ENCODE measurements at places on chromosomes 7 and 10. TPM values are rescaled to one million over a fixed set of nuclear protein-coding genes. Genes with fewer than 3 reads are reported as not detected.

- no peak for DNase-seq
These were observed 161.9 kb downstream of the KIAA1217 start for GRCh38 chr10:24370877-24371276.

- no peak for DNase-seq
These were observed 20.3 kb upstream of the PFKP start for GRCh38 chr10:3046981-3047547.

The PDK4 gene
- total RNA-seq = 1.7 TPM

DNA sequence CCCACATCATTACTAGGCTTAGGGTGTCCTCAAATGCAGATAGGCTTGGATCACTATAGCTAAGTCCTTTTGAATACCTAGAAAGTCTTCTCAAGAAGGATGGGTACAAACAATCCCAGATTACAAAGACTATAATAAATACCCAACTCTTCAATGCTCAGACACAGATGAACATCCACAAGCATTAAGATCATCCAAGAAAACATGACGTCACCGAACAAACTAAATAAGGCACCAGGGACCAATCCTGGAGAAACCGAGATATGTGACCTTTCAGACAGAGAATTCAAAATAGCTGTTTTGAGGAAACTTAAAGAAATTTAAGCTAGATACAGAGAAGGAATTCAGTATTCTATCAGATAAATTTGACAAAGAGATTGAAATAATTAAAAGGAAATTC is 108.0 kb upstream of the PLPP4 start:
- no peak for DNase-seq

DNA sequence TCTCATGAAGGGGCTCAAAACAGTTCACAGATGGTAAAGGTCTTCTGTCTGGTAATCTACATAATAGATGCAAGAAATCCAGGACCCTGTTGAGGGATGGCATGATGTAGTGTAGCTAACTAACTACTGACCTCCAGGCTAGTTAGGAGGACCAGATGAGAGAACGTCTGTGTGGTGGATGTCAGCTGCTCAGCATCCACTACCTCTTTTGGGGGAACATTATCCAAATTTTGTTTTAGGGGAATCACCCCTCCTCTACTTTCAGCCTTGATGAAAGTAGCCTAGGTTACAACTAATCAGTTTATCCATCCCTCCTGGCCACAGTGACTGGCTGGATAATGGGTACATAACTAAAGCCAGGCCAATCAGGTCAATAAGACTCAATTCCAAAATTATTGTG is 246.0 kb downstream of the RNLS start:
- no peak for DNase-seq

GRCh38 chr7:132116369-132116768 is 459.9 kb downstream of the PLXNA4 start:
- no peak for DNase-seq

- no peak for DNase-seq
These were observed 288.2 kb downstream of the POU6F2 start for GRCh38 chr7:39265641-39266591.

The UBN2 gene
- total RNA-seq = 31.5 TPM

The DCLRE1C gene
- 24.0 TPM for total RNA-seq

The GSAP gene
- 23.7 TPM for total RNA-seq

GRCh38 chr10:119702583-119702982 is 23.3 kb upstream of the INPP5F start:
- no peak for DNase-seq

DNA sequence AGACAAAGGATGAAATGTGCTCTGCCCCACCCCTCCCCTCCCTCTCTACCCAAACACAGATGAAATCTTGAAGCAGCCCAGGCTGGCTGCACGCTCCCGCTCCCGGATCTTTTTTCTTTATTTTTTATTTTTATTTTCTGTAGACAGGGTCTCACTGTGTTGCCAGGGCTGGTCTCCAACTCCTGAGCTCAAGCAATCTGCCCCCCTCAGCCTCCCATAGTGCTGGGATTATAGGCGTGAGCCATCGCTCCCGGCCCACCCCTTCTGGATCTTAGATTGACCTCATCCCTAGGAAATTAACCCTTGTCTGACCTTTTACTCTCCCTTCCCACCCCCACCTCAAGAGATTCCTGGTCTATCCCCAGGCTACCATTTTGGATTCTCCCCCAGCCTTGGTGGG is 14.3 kb downstream of the TACR2 start:
- no peak for DNase-seq

DNA sequence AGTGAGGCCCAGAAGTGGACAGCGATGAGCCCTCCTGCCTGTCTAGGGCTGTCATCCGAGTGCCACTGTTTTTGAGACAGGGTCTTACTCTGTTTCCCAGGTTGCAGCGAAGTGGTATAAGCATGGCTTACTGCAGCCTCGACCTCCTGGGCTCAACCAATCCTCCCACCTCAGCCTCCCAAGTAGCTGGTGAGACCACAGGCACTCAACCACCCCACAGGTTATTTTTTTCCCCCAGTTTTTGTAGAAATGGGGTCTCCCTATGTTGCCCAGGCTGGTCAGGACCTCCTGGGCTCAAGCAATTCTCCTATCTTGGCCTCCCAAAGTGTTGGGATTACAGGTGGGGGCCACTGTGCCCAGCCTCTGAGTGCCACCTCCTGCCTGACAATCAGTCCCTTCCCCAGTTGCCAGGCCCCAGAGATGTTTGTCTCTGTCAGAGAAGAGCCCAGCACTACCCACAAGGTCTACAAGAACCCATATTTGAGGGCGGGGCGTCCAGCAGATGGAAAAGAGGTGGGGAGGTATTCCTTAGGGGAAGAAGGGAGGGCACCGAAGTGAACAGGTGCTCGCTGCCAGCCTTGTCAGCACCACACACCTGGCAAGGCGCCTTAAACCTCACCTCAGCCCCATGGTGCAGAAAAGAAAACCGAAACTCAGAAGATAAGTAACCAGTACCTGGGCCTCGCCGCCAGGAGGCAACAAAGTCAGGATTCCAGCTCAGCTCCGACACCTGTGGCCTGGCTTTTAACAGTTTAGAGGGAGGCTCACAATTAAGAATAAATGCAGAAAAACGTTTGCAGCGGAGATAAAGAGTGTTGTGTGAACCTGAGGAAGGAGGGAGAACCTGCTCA is 77.4 kb upstream of the ANLN start:
- no peak for DNase-seq

The MUC3A gene
- not detected for total RNA-seq

GRCh38 chr7:28830846-28831245 is 127.3 kb downstream of the TRIL start:
- no peak for DNase-seq

DNA sequence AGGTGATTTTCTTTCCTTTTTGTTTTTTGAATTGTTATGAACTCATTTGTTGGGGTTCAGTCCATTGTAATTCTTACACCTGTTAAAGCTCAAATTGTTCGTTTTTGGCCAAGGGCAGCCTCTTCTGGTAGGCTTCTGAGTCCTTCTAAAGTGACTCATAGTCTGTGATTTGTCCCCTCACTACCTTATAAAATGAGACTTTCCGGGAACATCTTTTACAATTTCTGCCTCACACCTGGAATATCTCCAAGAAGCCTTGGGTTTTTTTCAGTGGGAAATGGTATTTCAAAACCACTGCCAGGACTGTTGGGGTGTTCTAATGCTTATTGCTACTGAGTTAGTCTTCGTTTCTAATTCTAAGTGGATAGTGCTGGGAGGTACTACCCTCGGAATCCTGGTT is 56.7 kb downstream of the BMPR1A start:
- no peak for DNase-seq

GRCh38 chr10:102776779-102777456 is 33.2 kb downstream of the WBP1L start:
- no peak for DNase-seq

The SPDYE8 gene
- not detected for total RNA-seq

All from naive thymus-derived CD8-positive, alpha-beta T cell (primary cell).